NCI-H774 (cell line): ENCODE measurements at places on chromosomes 1 and 21.

GRCh38 chr21:41897700-41898099 lies 18.6 kb upstream of the PRDM15 start:
- DNase-seq, result no peak

GRCh38 chr1:82219841-82220240 lies 419.1 kb downstream of the ADGRL2 start:
- no peak for DNase-seq

- no peak for DNase-seq
Observed at GRCh38 chr1:51607681-51608095, 9.2 kb upstream of the OSBPL9 start.

DNA sequence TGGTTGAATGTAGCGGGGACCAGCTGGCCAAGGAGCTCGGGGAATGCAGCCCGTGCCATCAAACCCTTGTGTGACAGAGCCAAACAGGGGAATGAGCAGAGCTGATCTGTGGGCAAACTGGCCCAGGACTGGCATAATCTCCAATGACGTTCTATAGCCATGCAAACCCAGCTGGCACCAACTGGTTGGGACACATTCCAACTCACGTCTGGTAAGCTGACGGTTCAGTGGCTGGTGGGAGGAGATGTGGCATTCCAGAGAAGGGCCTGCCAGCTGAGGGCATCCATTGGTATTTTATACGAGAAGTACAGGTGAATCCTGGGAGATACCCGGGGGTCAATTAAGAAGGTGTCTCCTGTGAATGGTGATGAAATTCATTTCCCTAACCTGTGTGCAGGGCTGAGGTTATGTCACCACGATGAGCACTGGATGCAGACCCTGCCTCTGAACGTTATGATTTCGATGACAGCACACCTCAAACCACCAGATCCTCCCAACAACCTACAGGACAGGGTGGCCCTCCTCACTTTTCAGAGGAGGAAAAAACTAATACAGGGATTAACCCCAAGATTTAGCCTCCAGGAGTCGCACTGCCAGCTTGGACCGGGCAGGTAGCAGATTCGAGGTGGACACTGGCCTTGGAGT lies 39.0 kb upstream of the RUNX3 start:
- no peak for DNase-seq

DNA sequence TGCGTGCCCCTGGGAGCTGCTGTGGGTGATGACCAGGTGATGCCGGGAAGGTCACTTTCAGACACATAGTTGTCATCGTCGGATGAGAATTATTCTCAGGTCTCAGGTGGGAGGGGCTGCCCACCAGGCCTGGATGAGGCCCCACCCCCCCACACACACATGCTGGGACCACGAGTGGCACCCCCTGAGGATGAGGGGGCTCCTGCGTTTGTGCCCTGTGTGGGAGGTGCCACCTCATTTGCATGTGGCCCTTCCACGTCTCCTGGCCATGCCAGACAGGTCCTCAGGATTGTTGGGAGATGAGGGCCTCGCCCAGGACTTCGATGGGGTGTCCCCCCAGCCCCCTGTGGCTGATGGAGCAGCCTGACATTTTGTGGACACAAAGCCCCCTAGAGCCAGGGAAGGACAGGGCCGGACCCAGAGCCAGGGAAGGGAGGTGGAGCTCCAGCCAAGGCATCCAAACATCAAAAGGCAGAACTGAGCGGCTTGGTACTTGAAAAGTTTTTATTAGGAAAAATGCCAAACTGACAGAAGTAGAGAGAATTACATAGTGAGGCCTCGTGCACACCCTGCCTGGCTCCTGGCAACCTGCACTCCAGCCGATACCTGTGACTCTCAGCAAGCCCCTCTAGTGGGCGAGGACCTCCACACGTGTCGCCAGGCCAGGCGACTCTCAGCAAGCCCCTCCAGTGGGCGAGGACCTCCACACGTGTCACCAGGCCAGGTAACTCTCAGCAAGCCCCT lies 55.7 kb downstream of the PRKCZ start:
- DNase-seq, result no peak

DNA sequence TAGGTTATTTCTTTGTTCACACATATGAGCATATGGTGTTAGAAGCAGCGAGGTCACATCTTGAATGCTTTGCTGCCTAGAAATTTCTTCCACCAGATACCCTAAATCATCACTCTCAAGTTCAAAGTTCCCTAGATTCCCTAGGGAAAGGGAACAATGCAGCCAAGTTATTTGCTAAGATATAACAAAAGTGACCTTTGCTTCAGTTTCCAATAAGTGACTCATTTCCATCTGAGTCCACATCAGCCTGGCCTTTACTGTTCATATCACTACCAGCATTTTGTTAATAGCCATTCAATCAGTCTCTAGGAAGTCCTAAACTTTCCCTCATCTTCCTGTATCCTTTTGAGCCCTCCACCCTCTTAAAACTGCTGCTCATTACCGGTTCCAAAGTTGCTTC lies 1502.5 kb downstream of the KCNT2 start:
- DNase-seq, result no peak

DNA sequence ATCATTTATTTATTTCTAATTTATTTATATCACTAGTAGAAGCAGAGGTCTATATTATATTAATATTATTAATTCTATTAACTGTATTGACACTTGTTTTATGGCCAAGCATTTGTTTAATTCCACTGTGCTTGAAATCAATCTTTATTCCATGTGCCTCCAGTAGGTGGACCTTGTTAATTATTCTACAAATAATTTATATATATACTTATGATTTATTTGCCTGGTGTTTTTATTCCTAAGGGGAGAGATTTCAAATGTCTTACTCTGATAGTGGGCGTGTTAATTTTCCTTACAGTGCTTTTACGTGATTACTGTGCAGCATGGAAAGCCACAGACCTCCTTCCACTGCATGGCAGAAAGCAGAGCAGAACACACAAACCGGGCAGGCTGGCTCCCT lies 17.5 kb upstream of the OR6N2 start:
- DNase-seq, result no peak

GRCh38 chr1:171666114-171666769 lies 13.8 kb upstream of the MYOC start:
- no peak for DNase-seq

DNA sequence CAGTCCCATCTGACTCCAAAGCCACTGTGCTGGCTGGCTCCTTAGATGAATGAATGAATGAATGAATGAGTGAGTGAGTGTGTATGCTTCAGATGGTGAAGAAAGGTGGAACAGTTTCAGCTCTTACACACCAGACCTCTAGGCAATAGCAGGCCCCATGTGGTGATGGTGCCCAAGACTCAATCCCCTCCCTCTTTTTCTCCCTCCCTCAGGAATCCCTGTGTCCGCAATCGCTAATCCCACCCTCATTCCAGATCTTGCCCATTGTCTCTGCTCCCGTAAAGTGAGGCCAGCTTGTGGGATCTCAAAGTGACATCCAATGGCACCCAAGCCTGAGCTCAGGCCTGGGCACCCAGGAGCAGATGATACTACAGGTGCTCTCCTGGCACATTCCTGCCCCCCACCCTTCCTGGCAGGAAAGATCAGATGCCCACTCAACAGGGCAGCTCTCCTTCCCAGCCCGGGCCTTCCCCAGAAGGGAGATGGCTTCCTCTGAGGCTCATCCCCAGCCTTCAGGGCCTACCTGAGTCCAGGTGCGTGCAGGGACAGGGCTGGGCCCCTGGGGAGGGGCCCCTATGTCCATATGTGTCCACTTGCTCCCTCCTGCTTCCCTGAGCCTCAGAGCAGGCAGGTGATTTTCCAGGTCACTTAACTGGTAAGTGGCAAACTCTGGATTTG lies 106.4 kb downstream of the HMGB4 start:
- no peak for DNase-seq

- DNase-seq, result no peak
Observed at GRCh38 chr1:209143916-209144315, 439.6 kb upstream of the CAMK1G start.

DNA sequence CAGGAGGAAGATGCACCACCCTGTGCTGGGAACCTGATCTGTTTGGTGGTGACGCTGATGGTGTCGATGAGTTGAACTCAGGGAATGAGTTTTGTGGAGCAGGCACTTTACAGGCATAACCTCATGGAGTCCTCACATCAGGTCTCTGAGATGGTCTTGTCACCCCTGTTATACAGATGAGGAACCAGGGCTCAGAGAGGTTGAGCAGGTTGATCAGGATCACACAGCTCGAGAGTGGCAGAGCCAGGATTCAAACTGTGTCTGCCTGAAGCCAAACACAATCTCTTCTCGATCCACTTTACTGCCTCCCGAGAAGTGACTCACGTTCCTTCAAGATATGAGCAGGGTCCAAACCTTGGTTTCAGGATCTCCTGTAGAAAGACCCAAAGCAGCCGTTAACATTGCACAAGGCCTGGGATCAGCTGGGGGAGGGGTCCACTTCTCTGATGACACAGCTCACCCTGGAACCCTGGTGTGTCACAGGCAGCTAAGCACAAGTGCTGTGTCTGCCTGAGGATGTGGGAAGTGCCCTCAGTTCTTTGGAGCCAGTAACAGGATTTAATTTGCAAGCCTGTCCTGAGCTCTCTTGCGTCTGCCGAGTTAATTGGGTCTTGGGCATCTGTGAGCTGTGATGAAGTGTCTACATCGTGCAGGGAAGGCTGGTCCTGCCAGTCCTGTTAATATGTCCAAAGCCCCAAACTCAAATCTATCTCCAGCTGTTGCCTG lies 65.4 kb upstream of the STUM start:
- DNase-seq, result no peak

DNA sequence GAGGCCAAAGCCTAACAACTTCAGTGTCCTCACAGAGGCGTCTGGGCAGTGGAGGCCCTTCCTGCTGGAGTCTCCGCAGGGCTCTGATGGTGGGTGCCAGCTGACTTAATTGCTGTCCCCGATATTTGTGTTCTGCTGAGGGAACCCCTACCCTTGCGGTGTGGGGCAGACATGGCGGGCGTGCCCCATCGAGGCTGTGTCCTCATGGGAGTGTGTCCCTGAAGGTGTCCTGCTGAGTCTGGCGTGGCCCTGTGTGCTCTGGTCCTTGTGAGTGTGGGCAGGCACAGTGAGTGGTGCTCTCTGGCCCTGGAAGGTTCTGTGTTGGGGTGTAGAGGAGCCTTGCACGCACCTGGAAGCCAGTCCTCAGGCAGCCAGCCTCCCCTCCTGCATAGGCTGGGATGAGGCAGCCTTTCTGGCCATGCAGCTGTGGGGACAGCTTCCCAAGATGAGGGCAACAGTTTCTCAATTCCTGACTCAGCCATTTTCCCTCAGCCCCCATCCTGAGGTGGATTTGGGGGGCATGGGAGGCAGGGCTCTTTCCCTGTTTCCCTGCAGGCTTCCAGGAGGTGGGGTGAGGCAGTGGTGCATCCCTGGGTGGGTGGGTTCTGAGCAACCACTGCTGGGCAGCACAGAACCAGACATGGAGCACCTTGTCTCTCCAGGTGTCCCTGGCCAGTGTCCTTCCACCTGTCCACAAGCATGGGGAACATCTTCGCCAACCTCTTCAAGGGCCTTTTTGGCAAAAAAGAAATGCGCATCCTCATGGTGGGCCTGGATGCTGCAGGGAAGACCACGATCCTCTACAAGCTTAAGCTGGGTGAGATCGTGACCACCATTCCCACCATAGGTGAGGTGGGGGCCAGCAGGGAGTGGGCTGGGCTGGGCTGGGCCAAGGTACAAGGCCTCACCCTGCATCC lies 6.5 kb downstream of the C1orf35 start:
- no peak for DNase-seq

GRCh38 chr21:43739621-43740435 lies 20.9 kb downstream of the PDXK start:
- DNase-seq, result no peak

GRCh38 chr1:192713921-192714320 lies 78.0 kb downstream of the RGS13 start:
- DNase-seq, result no peak

DNA sequence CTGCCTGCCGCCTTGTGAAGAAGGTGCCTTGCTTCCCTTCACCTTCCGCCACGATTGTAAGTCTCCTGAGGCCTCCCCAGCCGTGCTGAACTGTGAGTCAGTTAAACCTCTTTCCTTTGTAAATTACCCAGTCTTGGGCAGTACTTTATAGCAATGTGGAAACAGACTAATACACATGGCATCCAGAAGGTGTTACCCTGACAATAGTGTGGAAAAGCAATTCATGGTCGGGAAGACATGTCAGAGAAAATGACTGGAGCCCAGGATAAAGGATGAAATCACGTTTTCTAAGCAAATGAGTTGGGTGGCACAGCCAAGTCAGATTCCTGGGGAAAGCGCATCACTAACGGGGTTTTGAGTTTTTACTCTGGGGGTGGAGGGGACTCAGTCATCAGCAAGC lies 76.4 kb downstream of the HLCS start:
- DNase-seq, result no peak

DNA sequence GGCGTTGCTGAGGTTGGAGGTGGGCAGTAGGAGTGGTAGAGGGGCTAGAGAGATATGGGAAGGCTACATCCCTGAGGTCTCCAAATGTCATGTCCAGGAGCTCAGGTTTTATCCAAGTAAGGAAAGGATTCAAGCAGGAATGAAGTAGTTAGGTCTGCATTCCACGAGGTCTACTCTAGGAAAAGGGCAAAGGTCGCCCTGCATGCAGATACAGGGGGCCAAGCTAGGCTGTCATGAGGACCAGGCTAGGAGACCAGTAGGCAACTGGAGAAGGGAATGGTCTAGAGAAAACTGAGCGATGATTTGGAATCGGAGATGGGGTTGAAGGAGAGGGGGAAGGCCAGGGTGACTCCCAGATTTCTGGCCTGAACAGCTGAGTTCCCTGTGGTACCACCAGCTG lies 48.7 kb downstream of the IRF2BP2 start:
- no peak for DNase-seq

- no peak for DNase-seq
Observed at GRCh38 chr1:213389061-213389581, 338.1 kb downstream of the RPS6KC1 start.

DNA sequence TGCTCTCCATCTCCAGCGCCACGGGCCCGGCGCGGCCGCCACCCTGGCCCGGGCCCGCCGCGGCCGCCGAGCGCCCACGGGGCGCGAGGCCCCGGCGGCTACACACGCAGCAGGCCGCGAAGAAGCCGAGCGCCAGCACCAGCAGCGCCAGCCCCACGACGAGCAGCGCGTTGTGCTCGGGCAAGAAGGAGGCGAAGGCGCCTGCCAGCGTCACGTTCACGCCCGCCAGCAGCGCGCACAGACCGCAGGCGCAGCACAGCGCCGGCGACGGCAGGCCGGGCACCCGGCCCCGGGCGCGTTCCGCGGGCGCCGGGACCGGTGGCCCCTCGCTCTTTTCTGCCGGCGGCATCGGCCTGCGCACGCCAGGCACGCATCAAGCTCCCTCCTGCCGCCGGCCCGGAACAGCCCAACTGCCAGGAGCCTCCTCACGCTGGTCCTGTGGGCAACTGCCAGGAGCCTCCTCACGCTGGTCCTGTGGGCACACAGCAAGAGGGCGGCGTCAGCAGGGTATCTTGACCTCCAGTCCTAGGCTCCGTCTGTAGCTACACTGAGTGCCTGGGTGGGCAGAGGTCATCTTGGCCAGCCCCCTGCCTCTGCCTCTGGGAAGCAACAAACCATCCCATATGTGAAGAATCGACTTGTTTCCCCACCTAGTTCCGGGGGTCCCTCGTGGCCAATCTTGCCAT lies 18.1 kb downstream of the KNCN start:
- DNase-seq, result no peak

- DNase-seq, result no peak
Observed at GRCh38 chr1:168506204-168506819, 37.5 kb downstream of the XCL2 start.

- no peak for DNase-seq
Observed at GRCh38 chr1:226640321-226641136, 92.0 kb downstream of the STUM start.
